ENCODE measurements at places on chromosomes 2 and 18. TPM values are rescaled to one million over a fixed set of nuclear protein-coding genes. Genes with fewer than 3 reads are reported as not detected.

GRCh38 chr2:219157396-219157795 lies 3.2 kb downstream of the NHEJ1 start:
- H3K4me1 ChIP-seq, result peaks cover 4% of the 10 kb centered on the region
- no peaks in the 10 kb centered on the region for H3K36me3 ChIP-seq

DNA sequence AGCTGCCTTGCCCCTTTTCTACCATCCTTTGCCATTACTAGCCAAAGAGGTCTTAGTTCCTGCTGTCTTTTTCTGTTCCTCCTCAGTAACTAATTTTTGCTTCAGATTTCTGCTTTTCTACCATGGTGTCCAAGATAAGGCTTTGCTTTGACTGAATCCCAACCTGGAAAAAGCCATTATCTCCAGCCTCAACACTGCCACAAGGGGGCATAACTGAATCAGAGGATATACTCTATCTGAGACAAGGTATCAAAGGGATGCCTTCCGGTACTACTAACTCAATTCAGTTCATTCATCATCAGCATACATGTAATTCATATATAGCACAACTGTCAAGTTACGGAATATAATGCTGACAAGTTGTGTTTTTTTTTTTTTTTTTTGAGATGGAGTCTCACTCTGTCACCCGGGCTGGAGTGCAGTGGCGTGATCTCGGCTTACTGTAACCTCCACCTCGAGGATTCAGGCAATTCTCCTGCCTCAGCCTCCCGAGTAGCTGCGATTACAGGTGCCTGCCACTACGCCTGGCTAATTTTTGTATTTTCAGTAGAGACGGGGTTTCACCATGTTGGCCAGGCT lies 11.4 kb downstream of the OSGEPL1 start:
- DNase-seq, result peak; percentile 7
- H3K27ac ChIP-seq, result no peak overlapping the region
- H3K36me3 ChIP-seq, result no peaks in the 10 kb centered on the region
- no peaks in the 10 kb centered on the region for H3K4me1 ChIP-seq
- no peak overlapping the region for H3K4me3 ChIP-seq

DNA sequence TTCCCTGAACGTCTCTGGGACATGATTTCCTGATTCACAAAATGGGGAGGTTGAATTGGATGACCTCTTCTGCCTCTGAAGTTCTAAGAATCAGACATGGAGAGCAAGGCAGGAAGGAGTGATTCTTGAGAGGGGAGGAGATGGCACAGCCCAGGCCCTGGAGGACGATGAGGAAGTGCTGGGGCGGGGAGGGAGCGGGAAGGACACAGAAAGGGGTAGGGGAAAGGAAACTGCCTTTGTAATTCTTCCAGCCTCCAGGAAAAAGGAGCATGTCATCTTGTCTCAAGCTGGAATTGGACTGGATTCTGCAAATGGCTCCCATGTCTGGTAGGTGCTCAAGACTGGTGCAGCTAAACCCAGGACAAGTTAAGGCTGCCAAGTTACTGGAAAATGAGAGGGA lies 97.0 kb upstream of the NCK2 start:
- DNase-seq, result no peak
- no peak overlapping the region for H3K27ac ChIP-seq
- H3K4me3 ChIP-seq, result no peak overlapping the region
- H3K36me3 ChIP-seq, result no peaks in the 10 kb centered on the region

- DNase-seq, result peak; percentile 11
- no peak overlapping the region for H3K27ac ChIP-seq
- H3K4me1 ChIP-seq, result no peaks in the 10 kb centered on the region
- no peak overlapping the region for H3K4me3 ChIP-seq
These were observed 470.6 kb upstream of the MEX3C start for GRCh38 chr18:51668101-51668500.

DNA sequence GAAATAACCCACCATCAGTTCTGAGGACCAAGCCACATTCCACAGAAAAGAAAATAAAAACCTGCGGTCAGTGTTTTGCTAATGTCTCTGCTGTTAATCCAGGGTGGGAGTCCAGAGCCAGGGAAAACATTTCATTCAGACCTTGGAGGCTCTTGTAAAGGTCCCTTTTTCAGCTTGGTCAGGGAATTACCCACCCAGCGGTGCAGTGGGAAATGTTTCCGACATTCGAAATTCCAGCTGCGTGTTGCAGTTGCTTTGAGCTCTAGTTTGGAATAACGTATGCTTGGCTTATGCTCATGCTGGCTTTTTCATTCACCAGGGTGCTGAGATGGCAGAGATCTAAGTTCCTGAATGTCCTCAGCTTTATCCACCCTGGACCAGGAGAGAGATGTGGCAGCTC lies 219.1 kb downstream of the TRIB2 start:
- no peak for DNase-seq
- no peaks in the 10 kb centered on the region for H3K4me1 ChIP-seq
- H3K27ac ChIP-seq, result no peak overlapping the region
- H3K36me3 ChIP-seq, result no peaks in the 10 kb centered on the region
- no peak overlapping the region for H3K4me3 ChIP-seq

DNA sequence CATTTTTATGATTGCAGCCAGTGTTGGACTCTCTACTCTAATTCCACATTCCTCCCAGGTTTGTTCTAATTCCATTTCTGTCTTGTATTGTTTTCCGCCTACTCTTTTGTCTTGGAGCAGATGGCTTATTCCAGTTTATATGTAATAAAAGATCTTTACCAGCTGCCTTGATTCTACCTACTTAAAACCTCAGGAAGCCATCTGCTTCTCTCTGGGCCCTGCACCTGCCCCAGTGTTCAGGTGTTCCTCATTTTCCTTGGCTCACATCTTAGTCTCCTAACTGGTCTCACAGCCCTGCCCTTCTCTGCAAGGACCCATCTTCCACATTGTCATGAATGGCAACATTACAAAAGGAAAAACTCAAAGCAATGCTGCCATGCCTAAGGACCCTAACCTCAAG lies 21.0 kb upstream of the IL37 start:
- no peak overlapping the region for H3K4me3 ChIP-seq
- no peaks in the 10 kb centered on the region for H3K4me1 ChIP-seq
- H3K27me3 ChIP-seq, result no peaks in the 10 kb centered on the region
- DNase-seq, result no peak
- no peaks in the 10 kb centered on the region for H3K36me3 ChIP-seq
- H3K27ac ChIP-seq, result no peak overlapping the region

DNA sequence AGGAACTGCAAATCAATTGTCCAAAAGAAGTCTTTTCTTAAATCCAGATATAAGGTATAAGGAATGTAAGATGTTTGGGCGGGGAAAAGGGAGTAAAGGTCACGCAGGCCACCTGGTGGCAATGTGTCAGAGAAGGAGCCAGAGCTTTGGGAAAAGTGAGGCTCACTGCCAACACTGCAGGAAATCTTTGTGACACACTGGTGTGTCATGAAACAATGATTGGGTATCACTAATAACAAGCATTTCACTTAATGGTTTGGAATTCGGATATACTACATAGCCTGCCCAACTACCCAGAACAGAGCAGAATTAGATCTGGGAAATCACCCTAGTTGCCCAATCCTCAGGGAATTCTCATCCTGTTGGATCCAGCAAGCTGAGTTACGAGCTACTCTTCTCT lies 61.0 kb downstream of the RBMS1 start:
- H3K4me3 ChIP-seq, result no peak overlapping the region
- peaks cover 16% of the 10 kb centered on the region for H3K4me1 ChIP-seq
- H3K36me3 ChIP-seq, result no peaks in the 10 kb centered on the region
- peak; percentile 83 for DNase-seq

- no peak for DNase-seq
- no peaks in the 10 kb centered on the region for H3K4me1 ChIP-seq
- no peak overlapping the region for H3K27ac ChIP-seq
- H3K36me3 ChIP-seq, result no peaks in the 10 kb centered on the region
- H3K4me3 ChIP-seq, result no peak overlapping the region
- peaks cover 5% of the 10 kb centered on the region for H3K27me3 ChIP-seq
These were observed 114.7 kb downstream of the KCNF1 start for GRCh38 chr2:11026286-11026921.

GRCh38 chr2:169525434-169525833 lies 15.9 kb downstream of the KLHL41 start:
- H3K27ac ChIP-seq, result no peak overlapping the region
- no peak for DNase-seq
- no peaks in the 10 kb centered on the region for H3K27me3 ChIP-seq
- no peaks in the 10 kb centered on the region for H3K36me3 ChIP-seq

DNA sequence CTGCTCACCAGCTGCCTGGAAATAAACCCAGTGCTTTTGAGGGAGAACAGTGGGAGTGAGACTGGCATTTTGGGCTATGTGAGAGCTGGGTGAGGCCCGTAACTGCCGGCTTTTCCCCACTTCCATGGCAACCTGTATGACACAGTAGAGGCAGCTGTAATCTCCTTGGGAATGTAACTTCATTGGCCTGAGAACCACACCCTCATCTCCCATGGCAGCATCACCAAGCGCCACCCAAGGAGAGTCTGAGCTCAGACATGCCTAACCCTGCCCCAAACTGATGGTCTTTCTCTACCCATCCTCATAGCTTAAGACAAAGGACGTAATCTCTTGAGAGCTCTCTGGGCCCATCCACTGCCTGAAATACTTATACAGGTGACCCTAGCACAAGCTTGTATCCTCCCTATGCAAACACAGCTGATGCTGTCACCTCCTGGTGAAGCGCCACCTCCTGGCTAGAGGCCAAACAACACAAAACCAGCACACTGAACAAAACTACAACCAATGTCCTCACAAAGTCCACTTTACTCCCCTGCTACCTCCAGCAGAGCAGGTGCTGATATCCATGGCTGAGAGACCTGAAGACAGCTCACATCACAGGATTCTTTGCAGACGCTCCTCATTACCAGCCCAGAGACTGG lies 763.4 kb upstream of the NRXN1 start:
- no peak overlapping the region for H3K4me3 ChIP-seq
- no peak overlapping the region for H3K27ac ChIP-seq
- H3K36me3 ChIP-seq, result no peaks in the 10 kb centered on the region

DNA sequence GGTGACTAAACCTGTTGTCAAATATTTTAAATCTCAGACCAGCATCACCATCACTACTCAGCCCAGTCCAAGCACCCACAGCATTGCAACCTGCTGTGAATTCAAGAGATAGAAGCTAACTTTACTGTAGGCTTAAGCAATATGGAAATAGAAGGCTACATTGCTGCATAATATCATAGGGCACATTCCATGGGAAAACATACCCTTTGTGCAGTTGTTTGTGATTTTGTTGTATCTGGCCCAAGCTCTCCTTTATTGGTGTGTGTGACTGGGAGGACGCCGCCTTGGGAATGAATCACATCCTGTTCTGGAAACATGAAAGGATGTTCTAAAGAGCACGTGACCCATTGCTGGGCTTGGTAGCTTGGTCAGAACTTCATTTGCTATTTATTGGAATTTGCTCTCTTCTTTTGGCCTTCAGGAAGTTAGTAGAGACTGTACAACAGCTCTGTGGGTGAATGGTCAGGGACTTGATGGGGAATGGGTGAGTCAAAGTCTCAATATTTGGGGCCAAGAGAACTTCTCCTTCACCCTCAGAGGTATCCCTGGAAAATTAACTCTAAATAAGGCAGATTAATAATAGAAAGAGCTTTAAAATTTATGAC lies 106.8 kb upstream of the SERPINE2 start:
- H3K27me3 ChIP-seq, result no peaks in the 10 kb centered on the region
- no peaks in the 10 kb centered on the region for H3K4me1 ChIP-seq
- no peak overlapping the region for H3K4me3 ChIP-seq
- no peaks in the 10 kb centered on the region for H3K36me3 ChIP-seq
- peak; percentile 89 for DNase-seq
- H3K27ac ChIP-seq, result no peak overlapping the region

GRCh38 chr2:52919673-52920072 lies 847.9 kb upstream of the CHAC2 start:
- DNase-seq, result no peak
- no peaks in the 10 kb centered on the region for H3K36me3 ChIP-seq
- H3K27me3 ChIP-seq, result no peaks in the 10 kb centered on the region

DNA sequence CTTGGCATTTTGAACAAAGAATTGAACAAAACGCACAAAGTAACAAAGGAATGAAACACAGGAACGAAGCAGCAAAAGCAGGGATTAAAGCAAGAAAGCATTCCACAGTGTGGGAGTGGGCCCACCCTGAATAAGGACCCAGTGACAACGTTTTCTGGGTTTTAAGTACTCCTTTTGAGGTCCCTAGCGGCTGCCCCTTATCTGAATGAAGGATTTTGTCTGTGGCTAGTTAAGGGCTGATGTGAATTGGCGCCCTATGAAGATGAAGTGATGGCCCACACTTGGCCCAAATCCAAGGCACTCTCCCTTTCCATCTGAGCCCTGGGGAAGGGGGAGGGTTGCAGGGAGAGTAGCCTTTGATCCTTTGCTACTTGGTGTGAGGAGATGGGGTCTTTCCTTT lies 7.8 kb upstream of the CCDC141 start:
- no peak overlapping the region for H3K4me3 ChIP-seq
- no peak overlapping the region for H3K27ac ChIP-seq
- no peaks in the 10 kb centered on the region for H3K27me3 ChIP-seq
- no peaks in the 10 kb centered on the region for H3K4me1 ChIP-seq

DNA sequence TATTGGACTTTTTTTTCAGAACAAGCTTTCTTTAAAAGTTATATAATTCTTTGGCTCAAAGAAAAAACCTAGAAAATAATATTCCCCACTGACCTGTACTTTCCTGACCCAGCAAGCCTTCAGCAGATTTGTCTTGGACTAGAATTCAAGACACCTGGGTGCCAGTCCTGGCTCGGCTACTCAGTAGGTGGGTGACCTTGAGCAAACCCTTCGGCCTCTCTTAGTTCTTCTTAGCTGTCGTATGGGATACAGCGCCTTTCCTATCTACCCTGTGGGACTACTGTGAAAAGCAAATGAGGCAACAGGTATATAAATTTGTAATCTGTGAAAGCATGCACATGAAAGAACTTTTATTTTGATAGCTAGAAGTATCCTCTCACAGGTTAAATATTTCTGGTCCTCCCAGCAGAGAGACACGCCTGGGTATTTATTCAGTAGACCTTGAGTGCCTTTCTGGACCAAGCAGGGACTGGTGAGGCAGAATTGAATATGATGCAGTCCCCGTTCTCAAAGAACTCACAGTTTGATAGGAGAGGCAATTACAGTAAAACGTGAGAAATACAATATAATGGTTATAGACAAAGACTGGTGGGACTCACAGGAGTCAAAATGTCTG lies 69.4 kb upstream of the EPAS1 start:
- no peaks in the 10 kb centered on the region for H3K36me3 ChIP-seq
- no peaks in the 10 kb centered on the region for H3K27me3 ChIP-seq

- H3K4me1 ChIP-seq, result no peaks in the 10 kb centered on the region
- no peak overlapping the region for H3K4me3 ChIP-seq
- H3K27me3 ChIP-seq, result no peaks in the 10 kb centered on the region
These were observed 667.6 kb downstream of the CNTNAP5 start for GRCh38 chr2:124692707-124693106.

GRCh38 chr2:161414042-161415033 lies 1.8 kb upstream of the TBR1 start:
- H3K4me1 ChIP-seq, result no peaks in the 10 kb centered on the region
- peaks cover 43% of the 10 kb centered on the region for H3K27me3 ChIP-seq
- H3K36me3 ChIP-seq, result no peaks in the 10 kb centered on the region

Gene CFLAR
- 80.4 TPM for total RNA-seq

Gene INPP4A
- total RNA-seq, result 26.1 TPM

Gene SNORC
- total RNA-seq, result 0.83 TPM

Gene PROKR1
- not detected for total RNA-seq

Gene LRRC30
- not detected for total RNA-seq

Gene DCDC2C
- not detected for total RNA-seq

Gene MYCN
- not detected for total RNA-seq

Gene PROC
- total RNA-seq, result not detected

Gene LYPD1
- 0.17 TPM for total RNA-seq

Gene NR4A2
- 0.17 TPM for total RNA-seq
